ENCODE measurements at places on chromosomes 4 and X. TPM values are rescaled to one million over a fixed set of nuclear protein-coding genes. Genes with fewer than 3 reads are reported as not detected.

DNA sequence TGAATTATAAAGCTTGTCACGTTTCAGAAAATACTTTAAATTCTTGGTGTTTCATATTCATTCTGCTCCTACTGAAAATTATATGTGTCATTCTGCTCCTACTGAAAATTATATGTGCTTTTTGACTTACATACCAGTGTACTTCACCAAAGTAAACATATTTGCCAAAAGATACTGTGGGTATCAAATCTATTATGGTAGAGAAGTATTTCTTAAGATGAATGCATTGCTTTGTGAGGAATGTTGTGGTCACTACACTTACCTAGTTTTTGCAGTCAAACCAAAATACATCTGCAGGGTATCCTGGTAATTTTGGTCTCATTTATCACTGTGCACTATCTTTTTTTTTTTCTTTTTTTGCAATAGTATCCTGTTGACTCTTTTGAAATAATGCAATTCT lies 287.7 kb upstream of the MAD2L1 start:
- DNase-seq: no peak

GRCh38 chrX:96004386-96004785 lies 680.3 kb upstream of the DIAPH2 start:
- no peak for DNase-seq

DNA sequence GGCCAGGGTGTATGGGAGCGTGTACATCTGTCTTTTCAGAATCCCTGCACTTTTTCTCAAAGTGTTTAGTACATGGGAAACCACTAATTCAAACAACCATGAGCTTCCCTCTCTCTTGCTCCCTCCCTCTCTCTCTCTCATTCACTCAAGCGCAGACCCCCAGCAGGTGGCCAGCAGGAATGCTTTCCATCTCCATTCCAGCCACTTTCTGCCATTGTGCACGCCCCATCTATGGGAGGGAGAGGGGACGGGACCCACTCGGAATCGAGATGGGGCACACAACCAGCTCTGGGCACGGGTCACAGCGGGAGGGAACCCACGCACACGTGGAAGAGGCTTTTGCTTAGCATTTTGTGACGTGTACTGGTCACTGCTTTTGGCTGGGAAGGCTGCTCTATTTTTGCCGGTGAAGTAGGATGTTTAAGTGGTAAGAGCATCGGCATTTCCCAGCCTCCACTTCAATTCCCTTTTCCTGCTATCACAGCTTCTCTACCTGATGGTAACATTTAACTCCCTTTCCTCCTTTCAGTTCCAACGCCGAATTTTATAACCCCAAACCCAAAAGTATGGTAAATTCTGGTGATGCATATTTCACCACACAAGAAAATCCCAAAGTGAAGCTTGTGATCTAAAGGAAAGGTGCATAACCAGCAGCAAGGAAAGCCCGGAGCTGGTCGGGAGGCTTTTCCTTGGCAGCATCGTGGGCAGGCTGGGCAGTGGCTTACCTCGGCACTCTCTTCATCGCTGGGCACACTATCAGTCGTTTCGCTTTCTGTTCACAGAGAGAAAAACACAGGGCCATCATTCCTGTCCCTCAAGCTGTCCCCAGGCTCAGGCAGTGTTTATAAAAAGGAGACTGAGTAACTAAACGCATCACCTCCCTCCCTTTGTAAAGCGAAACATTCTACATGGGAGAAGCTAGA lies 84.1 kb downstream of the IRF2 start:
- DNase-seq: no peak

Gene HS6ST2
- 0.08 TPM for total RNA-seq

Gene CLCN4
- total RNA-seq: 26.7 TPM

All from Right ventricle myocardium inferior (tissue), 1 donor.